Putamen (tissue), 1 donor: ENCODE measurements at places on chromosomes 2 and 18.

DNA sequence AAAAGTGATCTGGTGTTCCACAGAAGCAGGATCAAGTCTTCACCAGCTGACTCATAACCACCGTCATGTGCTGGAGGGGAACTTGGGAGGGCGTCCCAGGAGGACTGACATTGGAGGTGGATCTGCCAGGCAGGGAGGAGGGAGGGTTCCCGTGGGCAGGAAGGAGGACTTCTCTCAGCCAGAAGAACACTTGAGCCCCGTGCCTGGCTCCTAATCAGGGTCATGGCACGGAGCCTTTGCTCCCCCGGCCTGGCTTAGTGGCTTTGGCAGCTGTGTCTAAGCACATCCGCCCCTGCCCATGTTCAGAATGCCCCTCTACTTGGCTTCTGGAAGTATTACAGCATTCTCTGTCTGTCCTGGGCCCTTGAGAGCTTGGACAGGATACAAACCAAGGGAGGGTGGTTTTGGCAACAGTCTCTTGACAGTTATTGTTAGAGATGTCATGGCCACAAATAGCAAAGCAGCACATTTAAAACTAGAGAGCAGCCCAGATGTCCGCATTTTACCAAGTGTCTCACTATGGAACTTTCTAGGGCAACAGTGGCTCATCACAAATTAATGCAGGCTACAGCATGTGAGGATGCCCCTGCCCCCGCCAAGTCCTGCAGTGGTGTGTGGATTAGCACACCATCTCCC is 11.5 kb downstream of the PPP1R7 start:
- DNase-seq = peak; percentile 79

GRCh38 chr2:172856606-172857005 is 121.0 kb downstream of the RAPGEF4 start:
- no peak for DNase-seq

DNA sequence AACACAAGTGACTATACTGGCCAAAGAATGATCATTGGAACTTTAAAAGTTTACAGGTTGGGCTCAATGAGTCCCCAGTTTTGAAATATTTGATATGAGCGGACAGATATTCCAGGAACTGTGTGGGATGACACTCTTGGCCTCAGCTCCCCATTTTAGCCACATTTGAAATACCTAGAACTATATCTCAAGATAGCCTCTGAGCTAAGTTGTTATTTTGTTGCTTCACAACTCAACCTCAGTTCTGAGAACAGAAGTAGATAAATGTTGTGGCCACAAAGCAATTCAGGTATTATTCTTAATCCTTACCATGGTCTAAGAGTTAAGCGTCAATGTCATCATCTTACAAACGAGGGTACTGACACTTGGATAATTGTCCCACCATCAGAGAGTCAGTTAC is 172.2 kb upstream of the SETBP1 start:
- DNase-seq = no peak

- no peak for DNase-seq
These were observed 413.0 kb upstream of the MEX3C start for GRCh38 chr18:51610481-51610880.
